Activated T-helper 17 cell treated with anti-CD3 and anti-CD28 coated beads, Interleukin-2, amount 50 U/mL, for 72 hours (primary cell): ENCODE measurements at places on chromosomes 5 and 9.

GRCh38 chr9:132441404-132441803 lies 31.4 kb downstream of the CFAP77 start:
- ATAC-seq: no peak

GRCh38 chr5:57338068-57338867 lies 144.3 kb downstream of the ACTBL2 start:
- peak; percentile 63 for ATAC-seq

GRCh38 chr5:83385812-83386211 lies 85.7 kb upstream of the VCAN start:
- ATAC-seq: no peak

DNA sequence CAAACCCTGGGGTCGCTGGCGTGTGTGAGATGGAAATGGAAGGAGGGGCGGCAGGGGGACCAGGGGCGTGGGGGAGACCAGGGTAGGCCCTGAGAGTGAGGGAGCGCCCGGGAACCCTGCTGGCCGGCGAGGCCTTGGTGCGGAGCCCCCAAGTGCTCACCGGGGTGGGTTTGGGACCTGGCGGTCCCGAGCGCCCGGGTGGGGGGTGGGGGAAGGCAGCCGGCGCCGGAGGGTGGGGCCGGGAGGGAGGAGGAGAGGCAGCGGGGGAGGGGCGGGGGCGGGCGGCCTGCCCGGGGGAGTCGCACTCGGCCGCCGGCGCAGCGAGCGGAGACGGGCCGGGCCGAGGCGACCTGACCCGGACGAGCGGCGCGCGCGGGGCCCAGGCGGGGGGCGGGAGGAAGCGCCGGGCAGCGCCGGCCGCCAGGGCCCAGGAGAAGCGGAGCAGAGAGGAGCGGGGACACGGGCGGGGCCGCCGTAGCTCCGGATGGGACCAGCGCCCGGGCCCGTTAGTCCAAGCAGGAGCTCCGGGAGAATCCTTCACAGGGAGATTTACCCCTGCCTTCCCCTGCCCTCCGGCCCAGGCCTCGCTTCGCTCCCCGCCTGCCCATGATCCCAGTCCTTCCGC lies at the start of gene NPR2:
Gene NPR2 (plus strand): TSS at position 295 of the 625 bp plus-strand sequence. CDS start 818 bp downstream, outside the sequence.
- no peak for ATAC-seq

DNA sequence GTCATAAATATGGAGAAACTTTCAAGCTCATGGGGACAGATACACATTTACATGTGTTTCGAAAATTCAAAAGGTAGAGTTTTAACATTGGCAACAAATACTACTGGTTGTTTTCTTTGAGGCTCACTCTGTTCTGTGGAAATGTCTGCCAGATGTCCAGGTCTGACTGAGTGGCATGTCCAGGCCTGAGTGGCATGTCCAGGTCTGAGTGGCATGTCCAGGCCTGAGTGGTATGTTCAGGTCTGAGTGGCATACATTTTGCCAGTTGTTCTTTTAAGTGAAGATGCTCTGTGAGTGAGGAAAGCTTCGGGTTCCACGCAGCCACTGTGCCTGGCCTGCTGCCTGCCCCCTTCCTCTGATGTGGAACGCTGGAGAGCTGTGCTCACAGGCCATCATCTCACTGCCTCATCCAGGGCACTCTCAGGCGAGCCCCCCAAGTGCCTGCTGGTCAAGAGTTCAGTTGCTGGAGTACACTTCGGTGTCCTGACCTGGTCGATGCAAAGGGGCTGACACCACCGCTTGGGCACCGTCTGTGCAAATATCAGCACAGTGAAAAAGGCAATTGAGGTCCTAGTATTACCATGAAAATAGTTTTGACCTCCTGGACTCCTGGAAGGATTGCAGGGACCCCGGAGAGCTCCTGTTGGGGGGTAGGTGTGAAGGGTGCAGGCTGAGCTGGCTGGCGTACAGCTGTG lies 89.9 kb downstream of the EHMT1 start:
- no peak for ATAC-seq

DNA sequence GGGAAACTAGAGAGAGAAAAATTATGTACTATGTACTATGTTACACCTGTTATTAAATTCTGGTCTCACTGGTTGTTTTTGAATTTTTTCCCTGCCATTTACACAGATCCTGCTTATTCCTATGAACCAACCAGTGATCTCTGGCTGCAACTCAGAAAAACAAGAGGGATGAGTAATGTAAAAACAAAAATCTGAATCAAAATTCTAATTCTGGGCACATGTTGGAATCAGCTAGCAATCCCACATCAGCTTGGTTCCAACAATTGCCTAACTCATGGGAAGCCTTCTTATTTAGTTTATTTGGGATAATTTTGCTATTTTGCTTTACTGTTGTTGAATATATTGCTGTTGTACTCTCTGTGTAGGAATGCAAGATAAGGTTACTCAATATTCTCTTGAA lies 78.3 kb downstream of the PLK2 start:
- no peak for ATAC-seq

GRCh38 chr5:158410976-158411375 lies 552.0 kb upstream of the CLINT1 start:
- ATAC-seq: no peak

DNA sequence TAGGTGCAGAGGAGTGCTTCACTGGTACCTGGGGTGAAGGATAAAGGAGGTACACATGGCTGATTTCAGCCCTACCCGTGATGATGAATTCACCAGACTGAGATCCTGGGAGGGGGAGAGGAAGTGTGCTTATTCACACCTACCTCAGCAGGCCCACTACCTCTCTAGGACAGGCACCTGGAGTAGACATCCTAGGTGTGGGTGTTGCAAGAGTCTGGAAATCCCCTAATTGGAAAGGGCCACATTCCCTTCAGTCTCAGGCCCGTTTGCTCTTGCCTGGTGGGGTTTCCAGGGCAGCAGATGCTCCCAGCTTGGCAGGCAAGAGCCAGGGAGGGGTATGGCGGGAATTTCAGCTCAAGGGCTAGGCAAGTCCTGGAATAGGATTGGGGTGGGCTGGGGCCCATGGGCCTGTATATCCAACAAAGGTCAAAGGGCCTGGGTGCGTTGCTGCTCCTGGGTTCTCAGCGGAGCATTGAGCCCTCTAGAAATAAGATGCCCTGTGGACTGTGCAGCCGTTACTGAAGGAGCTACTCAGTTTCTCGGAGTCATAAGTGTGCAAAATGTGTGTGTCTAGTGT lies 5.8 kb upstream of the CCL21 start:
- ATAC-seq: no peak

DNA sequence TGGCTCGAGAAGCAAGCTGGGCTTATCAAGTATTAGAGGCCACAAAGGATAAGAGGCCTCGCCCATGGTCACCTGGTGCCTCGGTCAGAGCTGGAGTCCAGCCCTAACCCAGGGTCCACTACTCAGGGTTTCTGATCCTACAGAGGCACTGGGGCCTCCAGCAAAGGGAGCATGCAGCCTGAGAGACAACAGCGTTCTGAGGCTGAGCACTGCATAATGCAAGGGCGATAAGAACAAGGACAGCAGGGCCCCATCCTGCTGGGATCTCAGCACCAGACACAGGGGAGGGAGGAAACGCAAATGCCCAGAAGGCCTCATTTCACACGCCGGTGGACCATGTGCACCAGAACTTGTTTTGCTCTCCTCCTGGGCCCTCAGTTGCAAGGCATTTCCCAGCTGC lies 63.0 kb downstream of the C5orf15 start:
- ATAC-seq: no peak

GRCh38 chr5:66553916-66554575 lies 42.1 kb upstream of the MAST4 start:
- peak; percentile 94 for ATAC-seq

DNA sequence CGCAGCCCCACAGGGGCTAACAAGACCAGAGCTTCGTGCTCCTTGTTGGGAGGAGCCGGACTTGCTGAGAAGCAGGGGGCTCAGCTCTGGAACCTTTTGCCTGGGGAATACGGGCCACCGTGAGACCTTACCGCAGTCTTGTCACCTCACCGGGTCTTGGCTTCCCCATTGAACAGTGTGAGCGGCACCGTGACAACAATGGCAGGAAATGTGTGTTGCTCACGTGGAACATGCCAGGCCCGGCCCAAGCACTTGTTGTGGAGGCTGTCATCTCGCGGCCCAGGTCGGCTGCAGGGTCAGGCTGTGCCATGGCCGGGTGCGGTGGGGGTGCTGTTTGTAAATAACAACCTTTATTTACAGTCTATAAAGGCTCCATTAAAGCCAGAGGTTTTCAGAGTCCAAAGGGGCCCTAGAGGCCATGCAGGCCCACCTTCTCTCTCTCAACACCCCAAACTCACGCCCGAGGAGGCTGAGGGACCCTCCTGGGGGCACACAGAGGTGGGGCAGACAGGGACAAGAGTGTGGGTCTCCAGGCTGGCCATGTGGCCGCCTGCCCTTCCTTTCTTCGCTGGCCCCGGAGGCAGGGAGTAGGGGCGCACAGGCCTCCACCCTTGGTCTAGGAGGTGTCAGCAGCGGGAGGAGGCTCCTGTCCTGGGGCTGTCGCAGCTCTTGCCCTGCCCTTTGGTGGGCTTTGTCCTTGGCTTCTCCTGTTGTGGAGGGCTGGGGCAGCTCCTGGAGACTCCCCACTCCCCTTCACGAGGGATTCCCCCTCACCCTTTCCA lies 79.7 kb downstream of the TSPAN17 start:
- no peak for ATAC-seq

- ATAC-seq: peak; percentile 57
Measured at GRCh38 chr9:89619019-89619418, 14.2 kb downstream of the GADD45G start.

GRCh38 chr5:173108914-173109313 lies 35.4 kb upstream of the BNIP1 start:
- peak; percentile 53 for ATAC-seq

DNA sequence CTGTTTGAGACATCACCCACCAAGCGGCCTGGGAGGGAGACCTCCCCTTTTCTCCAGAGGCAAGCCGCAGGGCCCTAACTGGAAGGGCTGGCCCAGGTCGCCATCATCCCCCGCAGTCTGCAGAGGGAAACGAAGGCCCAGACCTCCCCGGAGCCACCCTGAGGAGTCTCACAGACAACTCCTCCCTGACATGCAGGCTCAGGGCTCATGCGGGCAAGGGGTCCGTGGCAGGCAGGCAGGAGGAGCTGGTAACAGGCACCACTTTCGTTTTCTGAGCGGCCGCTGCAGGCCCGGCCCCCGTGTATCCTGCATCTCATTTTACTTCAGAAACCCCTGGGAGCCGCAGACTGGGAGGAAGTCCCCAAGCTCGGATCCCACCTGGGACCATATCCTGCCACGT lies 192.0 kb upstream of the PPP1R26 start:
- no peak for ATAC-seq

GRCh38 chr9:8806150-8806549 lies 1006.6 kb upstream of the DMAC1 start:
- ATAC-seq: no peak

GRCh38 chr5:32201122-32201753 lies 27.1 kb upstream of the GOLPH3 start:
- ATAC-seq: no peak

DNA sequence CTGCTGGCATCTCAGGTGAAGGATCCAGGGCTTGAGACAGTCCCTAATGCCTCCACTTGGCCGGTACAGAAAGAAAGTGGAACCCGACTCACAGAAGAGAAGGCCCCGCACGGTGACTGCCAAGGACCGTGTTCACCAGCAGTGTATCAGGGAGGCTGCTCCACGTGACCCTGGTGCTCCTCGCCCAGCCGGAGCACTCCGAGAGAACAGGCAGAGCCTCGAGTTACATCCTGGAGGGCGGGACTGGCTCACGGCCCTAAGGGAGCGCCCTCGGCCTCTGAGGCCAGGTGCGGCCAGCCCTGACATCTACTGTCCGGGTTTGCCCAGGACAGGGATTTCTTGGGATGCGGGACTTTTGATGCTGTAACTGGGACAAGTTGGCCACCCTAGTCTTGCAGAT lies 104.0 kb upstream of the SARDH start:
- ATAC-seq: no peak

DNA sequence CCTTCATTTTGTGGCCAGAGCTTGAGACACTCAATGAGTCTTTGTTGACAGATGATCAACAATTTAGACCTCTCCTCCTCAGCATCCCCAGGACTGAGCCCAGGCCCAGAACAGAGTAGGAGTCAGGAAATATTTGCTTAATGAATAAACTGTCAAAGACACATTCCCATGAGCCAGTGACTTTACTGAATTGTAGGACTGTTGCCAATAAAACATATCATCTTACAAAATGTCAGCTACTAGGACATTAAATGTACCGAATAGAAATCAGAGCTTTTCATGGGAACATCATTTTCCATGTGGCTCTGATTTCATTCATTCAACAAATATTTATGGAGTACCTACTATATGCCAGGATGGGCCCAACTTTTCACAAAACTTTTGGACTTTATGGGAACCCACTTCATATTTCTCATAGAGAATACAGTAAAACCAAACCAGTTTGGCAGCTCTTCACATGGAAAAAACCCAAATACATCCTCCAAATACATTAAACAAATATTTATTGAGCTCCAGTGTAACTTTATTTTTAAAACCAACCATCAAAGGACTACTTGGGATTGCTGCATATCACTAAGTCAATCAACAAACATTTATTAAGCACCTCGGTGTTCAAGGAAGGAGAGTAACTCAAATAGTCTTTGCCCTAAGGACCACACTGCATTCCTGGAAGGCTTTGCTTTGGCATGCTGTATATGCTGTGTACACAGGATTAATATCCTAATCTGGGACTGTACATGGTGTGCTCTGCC lies 11.4 kb downstream of the VDAC1 start:
- no peak for ATAC-seq

DNA sequence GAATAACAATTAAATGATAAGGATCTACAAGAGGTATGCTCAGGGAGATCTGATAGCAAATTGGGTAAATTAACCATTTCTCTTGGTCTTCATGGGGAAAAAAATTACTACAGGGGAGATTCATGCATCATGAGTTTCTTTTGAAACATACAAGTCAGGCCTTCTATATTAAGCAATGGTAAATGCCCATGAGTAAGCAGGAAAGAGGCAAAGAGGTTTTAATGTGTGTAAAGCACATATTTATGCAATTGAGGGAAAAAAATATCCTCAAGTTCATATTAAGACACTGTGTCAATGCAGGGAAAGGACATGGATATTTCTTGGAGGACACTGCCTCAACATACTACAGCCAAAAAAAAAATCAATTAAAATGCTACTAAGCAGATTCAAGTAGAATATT lies 73.4 kb upstream of the NR4A3 start:
- ATAC-seq: no peak

GRCh38 chr9:109708451-109708945 lies 71.5 kb upstream of the PALM2AKAP2 start:
- ATAC-seq: no peak

- peak; percentile 22 for ATAC-seq
Measured at GRCh38 chr9:37902796-37903646, 906 bp downstream of the SLC25A51 start.

- peak; percentile 79 for ATAC-seq
Measured at GRCh38 chr5:79133657-79134451, 22.2 kb downstream of the BHMT start.

- ATAC-seq: no peak
Measured at GRCh38 chr5:145245354-145245753, 589.8 kb downstream of the PRELID2 start.

- ATAC-seq: no peak
Measured at GRCh38 chr5:109573256-109573655, 116.5 kb upstream of the MAN2A1 start.

DNA sequence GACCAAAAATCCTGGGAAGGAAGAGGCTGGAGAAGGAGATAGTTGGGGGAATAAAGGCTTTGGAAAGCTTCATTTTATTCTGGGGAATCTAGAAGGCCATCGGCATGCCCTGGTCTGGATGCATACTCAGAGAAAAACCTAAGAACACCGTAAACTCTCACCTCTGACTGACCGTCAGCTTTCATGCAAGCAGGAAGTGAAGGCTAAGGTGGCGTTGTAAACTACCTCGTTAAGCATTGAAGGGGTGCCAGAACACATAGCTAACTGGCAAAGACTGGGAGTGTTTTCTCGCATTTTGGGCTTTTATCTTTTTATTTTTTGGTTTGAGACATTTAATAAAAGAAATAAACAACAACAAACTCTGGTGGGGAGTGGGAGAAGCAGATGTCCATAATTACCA lies 2.6 kb upstream of the SLC38A9 start:
- ATAC-seq: no peak

GRCh38 chr9:91411096-91411771 lies 12.4 kb downstream of the NFIL3 start:
- no peak for ATAC-seq
